HuH-7.5 (cell line): ENCODE measurements at places on chromosomes 3 and 15.

DNA sequence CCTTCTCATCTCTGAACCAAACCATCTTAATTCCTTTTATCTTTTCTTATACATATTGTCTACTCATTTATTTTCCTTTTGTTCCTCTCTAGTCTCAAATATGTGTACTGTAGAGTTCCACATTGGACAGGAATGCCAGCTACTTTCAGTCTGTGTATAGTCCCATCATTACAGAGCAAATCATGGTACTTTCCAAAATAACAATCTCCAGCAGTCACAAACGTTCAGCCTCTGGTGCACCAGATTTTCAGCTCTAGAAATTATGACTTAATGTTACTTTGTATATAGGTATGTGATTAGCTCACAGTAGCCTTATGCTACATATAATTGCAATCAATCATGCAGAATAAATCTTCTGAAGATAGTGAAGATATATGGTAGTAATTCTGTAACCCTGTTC lies 32.5 kb upstream of the TM4SF4 start:
- DNase-seq, result no peak

- no peak for DNase-seq
Measured at GRCh38 chr3:5390221-5390620, 202.7 kb downstream of the EDEM1 start.

DNA sequence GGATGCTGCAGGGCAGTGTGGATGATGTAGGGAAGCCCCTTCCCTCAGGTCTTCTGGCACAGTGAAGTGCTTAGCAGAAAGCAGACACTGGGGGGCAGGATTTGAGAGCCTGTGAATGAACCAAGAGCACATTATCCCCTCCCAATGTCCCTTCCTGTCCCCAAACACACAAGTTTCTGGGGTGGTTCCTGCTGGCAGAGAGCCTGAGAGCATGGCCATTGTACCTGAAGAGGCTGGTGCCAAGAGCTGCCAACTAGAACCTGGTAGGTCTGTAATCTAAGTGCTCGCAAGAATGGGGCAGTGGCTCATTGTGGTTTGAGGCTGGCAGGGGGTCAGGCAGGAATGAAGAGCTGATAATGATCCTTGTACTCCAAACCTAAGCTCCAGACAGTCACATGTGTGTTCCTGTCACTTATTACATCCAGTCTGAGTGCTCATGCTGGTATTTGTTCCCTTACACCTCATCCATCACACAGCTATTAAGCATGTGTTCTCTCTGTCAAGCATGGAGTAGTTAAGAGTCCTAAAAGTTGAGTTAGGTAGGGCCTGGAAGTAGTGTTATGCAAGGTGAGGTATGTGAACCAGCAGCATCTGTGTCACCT lies 6.7 kb upstream of the CCR1 start:
- DNase-seq, result no peak

DNA sequence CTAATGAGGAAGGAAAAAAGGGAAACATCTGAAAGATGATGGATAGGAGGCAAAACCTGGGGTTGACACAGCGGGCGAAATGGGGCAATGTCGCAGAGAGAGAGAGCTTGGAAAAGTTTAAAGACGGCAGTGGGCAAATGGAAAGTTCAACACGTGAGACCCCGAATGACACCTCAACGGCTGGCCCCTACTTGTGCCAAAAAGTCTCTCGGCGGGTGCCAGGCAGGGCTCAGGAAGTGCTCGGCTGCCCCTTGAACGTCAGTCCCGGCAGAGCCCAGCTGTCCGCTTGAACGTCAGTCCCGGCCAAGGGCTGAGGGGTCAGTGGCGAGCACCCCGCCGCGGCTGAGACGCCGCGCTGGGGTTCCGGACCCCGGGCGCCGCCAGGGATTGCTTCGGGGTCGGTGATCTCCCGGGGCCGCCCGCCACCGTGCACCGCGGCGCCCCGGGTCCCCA lies 658 bp downstream of the EOGT start:
- DNase-seq, result peak; percentile 31

DNA sequence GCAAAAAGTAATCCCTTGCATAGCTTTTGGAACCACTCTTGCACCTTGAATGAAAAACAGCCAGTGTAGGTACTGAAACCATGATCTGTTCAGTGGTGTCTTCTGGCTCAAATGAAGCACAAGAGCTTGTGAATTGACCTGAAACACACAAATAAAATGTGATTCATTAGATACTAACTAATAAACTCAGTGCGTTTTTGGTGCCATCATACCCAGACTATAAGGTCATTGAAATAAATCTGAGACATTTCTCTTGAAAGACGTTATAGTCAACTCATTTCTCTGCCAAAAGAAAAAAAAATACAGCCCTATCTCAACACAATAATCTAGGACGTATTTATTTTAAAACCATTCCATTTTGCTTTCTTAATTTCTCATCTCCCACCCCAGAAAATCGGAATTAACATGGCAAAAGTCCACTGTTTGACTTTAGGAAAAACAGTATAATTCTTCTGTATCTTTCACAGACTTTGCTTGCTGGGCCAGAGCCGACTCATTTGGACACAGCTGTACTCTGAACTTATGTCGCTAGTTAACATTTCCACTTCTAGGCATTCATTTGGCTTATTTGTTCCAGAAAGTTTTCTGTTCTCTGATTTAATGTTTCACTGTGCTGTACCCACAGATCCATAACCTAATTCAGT lies 284.9 kb upstream of the TBL1XR1 start:
- no peak for DNase-seq
